ENCODE measurements at places on chromosomes 7 and 10.
A peak's percentile ranks its signal among the peaks of the same experiment; 100 is the strongest.

- peak; percentile 94 for DNase-seq
Measured at GRCh38 chr10:71694567-71694968, 25.0 kb downstream of the C10orf105 start.

GRCh38 chr7:128783143-128783861, 7.7 kb upstream of the OPN1SW start:
- DNase-seq = no peak

DNA sequence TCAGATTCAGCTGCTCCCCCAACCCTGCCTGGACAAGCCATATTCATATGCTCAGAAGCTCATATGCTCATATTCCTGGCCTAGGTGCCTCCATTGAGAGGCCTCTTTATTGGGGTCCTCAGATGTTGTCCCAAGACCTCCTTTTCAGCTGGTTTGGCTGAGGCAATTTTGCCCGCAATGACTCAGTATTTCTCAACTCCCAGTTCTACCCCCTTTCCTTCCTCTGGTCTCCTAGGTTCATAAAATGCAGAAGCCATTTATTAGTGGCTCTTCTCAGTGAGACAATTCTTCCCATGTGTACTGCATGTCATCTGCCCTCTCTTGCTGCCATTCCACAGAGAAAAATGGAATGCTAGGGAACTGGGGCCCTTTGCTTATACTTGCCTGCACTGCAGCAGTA, 110.7 kb downstream of the INHBA start:
- DNase-seq = peak; percentile 53

DNA sequence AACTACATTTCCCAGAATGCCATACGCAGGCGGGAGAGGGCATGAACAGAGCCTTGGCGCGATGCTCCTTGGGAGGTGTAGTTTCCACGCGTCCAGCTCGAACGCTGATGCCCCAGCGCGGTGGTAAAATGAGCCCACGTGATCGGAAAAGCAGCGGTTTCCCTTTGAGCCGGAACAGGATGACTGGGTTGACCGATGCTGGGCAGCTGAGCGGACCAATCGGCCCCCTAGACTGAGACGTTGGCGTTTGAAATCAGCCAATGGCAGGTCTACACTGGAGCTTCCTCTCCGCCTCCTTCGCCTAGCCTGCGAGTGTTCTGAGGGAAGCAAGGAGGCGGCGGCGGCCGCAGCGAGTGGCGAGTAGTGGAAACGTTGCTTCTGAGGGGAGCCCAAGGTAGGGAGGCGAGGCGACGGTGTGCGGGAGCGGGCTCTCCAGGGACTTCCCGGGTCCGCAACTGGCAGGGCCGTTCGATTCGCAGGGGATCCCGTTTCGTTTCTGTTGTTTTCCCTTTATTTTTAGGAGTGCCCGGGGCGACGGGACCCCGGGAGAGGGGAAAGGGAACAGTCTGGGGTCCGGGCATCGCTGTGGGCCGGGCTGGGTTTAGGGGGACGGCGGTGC, at the start of gene BUB3:
TSS of gene BUB3 (plus strand) at position 311 of the 619 bp plus-strand sequence. CDS start 516 bp downstream, outside the sequence.
- peak; percentile 100 for DNase-seq

DNA sequence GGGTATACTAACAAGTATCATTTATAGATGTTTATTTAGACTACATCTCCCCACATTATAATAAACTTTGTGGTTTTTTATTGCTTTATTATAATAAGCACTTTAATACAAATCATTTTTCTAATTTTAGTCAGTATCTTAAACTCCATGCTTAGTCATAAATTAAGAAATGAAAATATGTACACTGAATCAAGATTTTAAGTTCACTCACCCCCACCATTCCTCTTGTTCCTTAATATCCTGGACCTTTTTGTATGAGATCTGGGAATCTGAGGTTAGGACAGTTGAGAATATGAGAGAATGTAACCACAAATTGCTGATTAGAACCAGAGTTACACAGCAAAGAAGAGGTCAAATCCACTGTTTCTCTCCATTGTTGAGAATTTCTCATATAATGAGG, 93.6 kb upstream of the WNT16 start:
- no peak for DNase-seq

DNA sequence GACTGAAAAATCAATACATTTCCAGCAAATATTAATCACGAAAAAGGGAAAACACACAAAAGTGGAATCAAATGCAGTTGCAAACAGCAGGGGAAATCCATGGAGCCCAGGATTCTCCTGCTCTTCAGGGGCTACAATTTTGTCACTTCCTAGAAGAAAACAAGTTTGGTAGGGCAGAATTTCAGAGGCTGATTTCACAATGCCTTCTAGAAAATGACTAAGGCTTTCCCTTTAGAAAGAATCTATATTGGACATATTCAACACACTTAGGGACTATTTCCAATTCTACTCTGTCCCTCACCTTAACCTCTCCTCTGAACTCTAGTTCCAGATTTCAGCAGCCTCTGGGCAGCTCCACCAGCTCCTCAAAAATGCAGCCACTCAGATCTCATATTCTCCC, 111.3 kb downstream of the HECTD2 start:
- no peak for DNase-seq

DNA sequence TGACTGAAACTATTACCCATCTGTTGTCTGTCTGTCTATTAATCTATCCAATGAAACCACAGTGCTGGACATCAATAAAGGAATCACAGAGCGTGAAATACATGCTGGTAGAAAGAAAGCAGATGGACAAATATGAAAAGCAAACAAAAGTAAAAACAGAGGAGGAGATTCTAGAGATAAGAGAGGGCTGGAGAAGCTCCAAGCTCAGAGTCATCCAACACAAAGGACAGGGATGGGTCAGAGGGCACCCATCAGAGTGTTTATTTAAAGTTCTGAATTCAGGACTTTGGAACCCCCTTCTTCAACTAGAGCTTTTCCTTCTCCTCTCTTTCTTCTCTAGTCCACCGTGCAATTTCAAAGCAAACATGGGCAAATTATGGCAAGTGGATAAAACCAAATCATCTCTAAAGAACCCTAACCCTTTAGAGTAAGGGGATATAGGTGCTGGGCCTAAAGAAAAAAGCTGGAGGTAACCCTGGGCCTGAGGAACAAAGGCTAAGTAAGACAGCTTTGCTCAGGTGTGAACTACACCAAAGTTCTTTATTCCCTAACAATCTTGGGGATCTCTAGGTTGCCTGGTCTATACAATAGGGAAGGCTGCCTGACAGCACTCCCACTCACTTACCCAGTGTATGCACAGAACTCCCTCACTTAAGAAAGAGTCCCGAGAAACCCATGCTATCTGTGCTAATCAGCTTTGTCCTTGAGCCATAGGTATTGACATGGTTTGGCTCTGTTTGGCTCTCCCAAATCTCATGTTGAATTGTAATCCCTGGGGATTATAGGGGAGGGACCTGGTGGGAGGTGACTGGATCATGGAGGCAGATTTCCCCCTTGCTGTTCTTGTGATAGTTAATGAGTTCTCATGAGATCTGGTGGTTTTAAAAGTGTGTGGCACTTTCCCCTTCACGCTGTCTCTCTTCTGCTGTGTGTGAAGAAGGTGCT, 97.0 kb downstream of the BAMBI start:
- no peak for DNase-seq

DNA sequence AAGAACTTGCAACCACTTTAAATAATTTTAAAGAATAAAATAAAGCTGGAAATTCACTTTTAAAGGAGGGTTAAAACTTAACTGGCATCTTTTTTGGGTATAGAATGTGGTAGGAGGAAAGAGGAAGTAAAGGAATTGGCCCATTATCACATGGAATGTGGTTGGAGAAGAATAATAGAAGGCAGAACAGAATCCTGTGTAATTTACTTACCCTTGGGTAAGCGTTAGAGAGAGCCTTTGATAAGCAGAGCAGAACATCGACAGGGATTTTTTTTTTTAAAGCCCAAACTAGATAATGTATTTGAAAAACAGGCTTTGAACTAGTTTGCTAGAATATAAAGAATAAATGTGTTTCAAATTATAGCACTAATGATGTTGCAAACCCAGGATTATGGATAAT, 199.8 kb upstream of the KIAA1217 start:
- no peak for DNase-seq

GRCh38 chr7:127893547-127893946, 137.7 kb downstream of the LRRC4 start:
- DNase-seq = no peak

GRCh38 chr10:5942001-5942400, 35.3 kb downstream of the IL15RA start:
- DNase-seq = no peak

DNA sequence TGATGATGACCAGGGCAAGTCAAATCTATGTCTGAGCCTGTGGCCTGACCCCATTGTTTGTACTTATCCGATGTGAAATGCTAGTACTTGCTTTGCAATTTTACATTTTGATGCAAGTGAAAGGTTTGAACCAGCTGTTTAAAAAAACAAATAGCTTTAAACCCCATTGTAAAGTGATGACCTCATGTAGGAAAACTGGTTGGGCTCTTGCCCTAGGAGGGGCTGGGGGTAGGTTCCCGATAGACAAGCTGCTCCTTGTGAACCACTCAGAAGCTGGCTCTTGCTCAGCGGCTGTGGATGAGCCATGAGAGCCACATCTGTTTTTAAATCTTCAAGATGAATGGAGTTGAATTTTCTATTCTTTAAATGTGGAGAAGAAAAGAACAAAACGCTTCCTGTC, 185.3 kb downstream of the WDR11 start:
- no peak for DNase-seq

GRCh38 chr10:64379898-64380297, 858.7 kb downstream of the REEP3 start:
- DNase-seq = no peak

- peak; percentile 76 for DNase-seq
Measured at GRCh38 chr7:77989981-77990566, 191.5 kb downstream of the PHTF2 start.

DNA sequence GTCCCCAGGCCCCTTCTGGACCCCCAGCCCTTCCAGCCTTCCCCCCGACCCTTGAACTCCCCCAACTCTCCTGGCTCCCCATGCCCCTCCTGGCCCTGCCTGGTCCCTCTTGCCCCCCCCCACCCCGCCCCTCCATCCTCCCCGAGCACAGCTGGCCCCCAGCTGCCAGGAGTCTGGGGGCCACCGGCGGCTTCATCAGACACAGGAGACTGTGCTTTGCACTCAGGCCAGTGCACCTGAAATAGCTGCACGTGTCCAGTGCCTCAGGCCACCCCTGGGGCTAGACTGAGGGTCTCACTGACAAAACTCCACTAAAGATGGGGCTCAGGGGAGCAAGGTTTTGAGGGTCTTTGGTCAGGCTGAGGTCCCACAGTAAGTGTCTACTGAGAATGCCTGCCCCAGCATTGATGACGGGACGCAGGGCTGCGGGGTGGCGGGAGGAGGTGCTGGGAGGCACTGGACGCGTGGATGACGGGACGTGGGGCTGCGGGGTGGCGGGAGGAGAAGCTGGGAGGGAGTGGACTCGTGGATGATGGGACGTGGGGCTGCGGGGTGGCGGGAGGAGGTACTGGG, 6.5 kb downstream of the FOXL3 start:
- no peak for DNase-seq

GRCh38 chr7:108017776-108018151, 14.8 kb upstream of the LAMB1 start:
- no peak for DNase-seq

GRCh38 chr10:29033311-29033940, 255.4 kb upstream of the LYZL1 start:
- DNase-seq = no peak

DNA sequence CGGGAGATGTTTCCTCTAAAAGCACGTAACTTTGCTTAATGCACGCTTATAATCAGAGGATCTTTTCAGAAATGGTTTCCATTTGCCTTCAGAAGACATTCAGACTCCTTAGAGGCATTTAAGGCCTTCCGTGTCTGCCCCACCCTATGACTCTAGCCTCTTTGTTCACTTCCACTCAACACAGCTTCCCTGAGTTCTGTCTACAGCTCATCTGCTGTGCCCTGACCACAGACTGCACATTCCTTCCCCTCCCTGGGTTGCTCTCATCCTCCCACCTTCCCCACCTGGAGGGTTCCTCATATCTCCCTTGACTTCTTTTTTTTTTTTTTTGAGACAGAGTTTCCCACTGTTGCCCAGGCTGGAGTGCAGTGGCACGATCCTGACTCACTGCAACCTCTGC, 16.6 kb downstream of the FBH1 start:
- DNase-seq = no peak

GRCh38 chr7:122750389-122750788, 47.7 kb upstream of the RNF148 start:
- no peak for DNase-seq

DNA sequence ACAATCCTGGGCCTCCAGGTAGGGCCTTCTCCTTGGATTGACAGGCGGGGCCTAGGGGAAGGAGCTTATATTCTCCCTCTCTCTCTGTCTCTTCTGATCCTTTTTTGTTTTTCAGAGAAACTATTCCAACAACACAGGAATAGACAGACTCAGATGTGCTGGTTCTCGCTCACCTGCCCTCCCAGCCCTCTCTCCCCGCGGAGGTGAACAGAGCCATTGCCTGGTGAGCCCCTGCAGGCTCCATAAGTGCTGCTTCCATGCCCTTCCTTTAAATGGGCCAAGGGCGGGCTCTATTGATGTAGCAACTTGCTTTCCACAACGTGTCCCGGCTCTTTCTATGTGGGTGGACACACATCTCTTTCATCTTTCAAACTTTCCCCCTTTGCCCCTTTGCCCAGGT, 47.2 kb upstream of the IGFBP3 start:
- DNase-seq = no peak

DNA sequence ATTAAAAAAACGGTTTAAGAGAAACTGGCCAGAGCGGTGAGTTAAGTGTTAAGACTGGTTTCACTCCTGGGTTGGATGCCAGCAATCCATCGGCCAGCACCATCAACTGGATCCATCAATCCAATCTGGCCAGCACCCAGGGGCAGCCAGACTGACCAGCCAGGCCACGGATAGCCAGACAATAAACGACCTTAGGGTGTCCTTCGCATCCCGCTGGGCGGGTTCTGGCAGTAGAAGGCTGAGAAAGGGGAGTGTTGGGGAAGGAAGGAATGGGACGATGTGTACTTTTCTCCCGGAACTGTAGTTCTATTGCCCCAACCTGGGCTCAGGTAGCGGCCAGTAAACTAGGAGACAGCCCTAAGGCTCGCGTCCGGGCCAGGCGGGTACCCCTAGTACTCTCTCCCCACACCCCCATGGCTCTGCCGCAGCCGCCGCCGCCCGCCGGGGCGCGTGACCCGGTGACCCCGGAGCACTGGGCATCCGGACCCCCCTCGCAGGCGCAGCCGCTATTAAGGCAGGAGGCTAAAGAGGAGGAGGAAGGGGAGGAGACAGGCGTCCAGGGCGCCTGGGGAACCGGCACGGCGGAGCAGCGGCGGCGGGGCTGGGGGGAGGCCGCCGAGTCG, at the start of gene CASD1:
TSS of gene CASD1 (plus strand) at position 546 of the 623 bp plus-strand sequence. CDS start 276 bp downstream, outside the sequence.
- DNase-seq = peak; percentile 56

All from HL-60 (cell line).